ENCODE measurements at places on chromosomes 4 and X. TPM values are rescaled to one million over a fixed set of nuclear protein-coding genes. Genes with fewer than 3 reads are reported as not detected.

PLP1 gene
- not detected for total RNA-seq

AFP gene
- total RNA-seq: not detected

FGF5 gene
- not detected for total RNA-seq

MXRA5 gene
- not detected for total RNA-seq

FAAH2 gene
- 2.0 TPM for total RNA-seq

LUZP4 gene
- total RNA-seq: not detected

SSX4B gene
- not detected for total RNA-seq

TMEM129 gene
- 30.6 TPM for total RNA-seq

RRH gene
- total RNA-seq: 0.16 TPM

FAM149A gene
- 0.46 TPM for total RNA-seq

GC gene
- not detected for total RNA-seq

GPR34 gene
- 0.95 TPM for total RNA-seq

H2BW2 gene
- not detected for total RNA-seq

NPY2R gene
- not detected for total RNA-seq

RTL5 gene
- total RNA-seq: 1.00 TPM

MAGEC3 gene
- not detected for total RNA-seq

VCX3B gene
- not detected for total RNA-seq

ADH7 gene
- not detected for total RNA-seq

POU4F2 gene
- not detected for total RNA-seq

TMEM255A gene
- not detected for total RNA-seq

SYTL5 gene
- not detected for total RNA-seq

HERC6 gene
- 3.7 TPM for total RNA-seq

GASK1B gene
- total RNA-seq: 0.48 TPM
